ENCODE measurements at places on chromosomes 2 and 18.
A peak's percentile ranks its signal among the peaks of the same experiment; 100 is the strongest.

DNA sequence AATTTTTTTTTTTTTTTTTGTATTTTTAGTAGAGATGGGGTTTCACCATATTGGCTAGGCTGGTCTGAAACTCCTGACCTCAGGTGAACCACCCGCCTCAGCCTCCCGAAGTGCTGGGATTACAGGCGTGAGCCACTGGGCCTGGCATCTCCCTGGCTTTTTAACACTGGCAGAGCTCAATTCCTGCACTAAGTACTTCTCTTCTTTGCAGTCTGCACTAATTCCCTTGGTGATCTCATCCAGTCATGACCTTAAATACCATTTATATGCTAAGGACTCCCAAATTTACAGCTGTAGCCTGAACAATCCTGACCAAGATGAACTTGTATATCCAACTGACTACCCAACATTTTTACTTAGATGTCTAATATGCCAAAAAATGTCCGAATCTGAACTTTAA is 10.2 kb downstream of the PREPL start:
- H3K36me3 ChIP-seq: no peaks in the 10 kb centered on the region
- peak overlapping the region; percentile 30 for H3K27ac ChIP-seq
- DNase-seq: no peak
- H3K27me3 ChIP-seq: no peaks in the 10 kb centered on the region
- no peaks in the 10 kb centered on the region for H3K4me1 ChIP-seq

GRCh38 chr18:13930964-13931363 is 15.6 kb upstream of the MC2R start:
- no peaks in the 10 kb centered on the region for H3K27me3 ChIP-seq
- no peaks in the 10 kb centered on the region for H3K36me3 ChIP-seq
- H3K4me3 ChIP-seq: no peak overlapping the region
- no peak overlapping the region for H3K27ac ChIP-seq

- no peaks in the 10 kb centered on the region for H3K27me3 ChIP-seq
- no peaks in the 10 kb centered on the region for H3K36me3 ChIP-seq
- H3K4me1 ChIP-seq: no peaks in the 10 kb centered on the region
- no peak for DNase-seq
- H3K27ac ChIP-seq: no peak overlapping the region
- peak overlapping the region; percentile 2 for H3K4me3 ChIP-seq
Observed at GRCh38 chr2:45567974-45568789, 42.9 kb downstream of the SRBD1 start.

DNA sequence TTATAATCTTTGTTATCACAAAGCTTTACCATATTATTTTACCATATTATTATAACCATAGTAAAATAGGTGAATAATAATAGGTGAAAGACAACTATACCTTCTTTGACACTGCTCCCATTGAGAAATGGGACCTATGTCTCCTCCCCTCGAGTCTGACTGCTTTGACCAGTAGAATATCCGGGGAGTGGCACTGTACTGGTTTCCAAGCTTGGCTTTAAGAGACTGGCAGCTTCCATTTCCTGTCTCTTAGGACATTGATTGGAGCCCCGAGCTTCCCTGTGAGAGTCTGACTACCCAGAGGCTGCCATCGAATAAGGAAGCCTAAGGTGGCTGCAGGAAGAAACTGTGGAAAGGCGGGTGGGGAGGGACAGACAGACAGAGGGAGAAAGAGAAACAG is 40.1 kb upstream of the PLEKHM3 start:
- H3K4me3 ChIP-seq: no peak overlapping the region
- no peak overlapping the region for H3K27ac ChIP-seq
- no peaks in the 10 kb centered on the region for H3K27me3 ChIP-seq
- H3K4me1 ChIP-seq: no peaks in the 10 kb centered on the region

GRCh38 chr2:219285894-219286425 is 6.8 kb downstream of the DNAJB2 start:
- H3K4me1 ChIP-seq: peaks cover 97% of the 10 kb centered on the region
- H3K36me3 ChIP-seq: peaks cover 6% of the 10 kb centered on the region
- peak; percentile 57 for DNase-seq
- no peaks in the 10 kb centered on the region for H3K27me3 ChIP-seq
- H3K27ac ChIP-seq: peak overlapping the region; percentile 100

- no peak for DNase-seq
- no peaks in the 10 kb centered on the region for H3K27me3 ChIP-seq
- no peak overlapping the region for H3K27ac ChIP-seq
- no peaks in the 10 kb centered on the region for H3K36me3 ChIP-seq
Observed at GRCh38 chr2:9497017-9497416, 22.7 kb downstream of the IAH1 start.

DNA sequence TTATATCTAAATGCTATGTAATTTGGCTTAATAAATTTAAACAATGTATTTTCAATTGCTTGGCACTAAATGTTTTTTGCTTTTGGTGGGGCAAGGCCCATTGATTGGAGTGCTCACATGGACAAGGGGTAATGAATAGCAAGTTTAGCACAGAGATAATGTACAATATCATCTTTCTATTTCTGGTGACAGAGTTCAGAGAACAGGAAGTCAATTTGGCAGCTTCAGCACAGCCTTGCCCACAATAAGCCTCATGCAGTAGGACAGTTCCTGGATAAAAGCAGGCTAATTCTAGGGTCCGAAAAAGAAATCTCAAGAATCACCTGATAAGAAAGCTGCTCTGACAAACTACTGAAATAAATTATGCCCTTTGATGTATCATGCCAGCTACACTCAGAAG is 443.9 kb upstream of the FSHR start:
- no peak for DNase-seq
- H3K27ac ChIP-seq: no peak overlapping the region
- H3K4me3 ChIP-seq: no peak overlapping the region
- no peaks in the 10 kb centered on the region for H3K4me1 ChIP-seq

GRCh38 chr2:236177604-236177966 is 9.4 kb upstream of the GBX2 start:
- H3K27me3 ChIP-seq: peaks cover 98% of the 10 kb centered on the region
- H3K4me3 ChIP-seq: no peak overlapping the region
- no peaks in the 10 kb centered on the region for H3K36me3 ChIP-seq
- no peak overlapping the region for H3K27ac ChIP-seq

- no peaks in the 10 kb centered on the region for H3K36me3 ChIP-seq
- peak overlapping the region; percentile 68 for H3K27ac ChIP-seq
- no peak for DNase-seq
- no peak overlapping the region for H3K4me3 ChIP-seq
- H3K4me1 ChIP-seq: peaks cover 4% of the 10 kb centered on the region
- H3K27me3 ChIP-seq: no peaks in the 10 kb centered on the region
Observed at GRCh38 chr2:18456026-18456425, 104.4 kb downstream of the RDH14 start.

GRCh38 chr2:505941-506340 is 171.3 kb downstream of the TMEM18 start:
- no peak overlapping the region for H3K27ac ChIP-seq
- no peaks in the 10 kb centered on the region for H3K27me3 ChIP-seq
- no peak overlapping the region for H3K4me3 ChIP-seq
- DNase-seq: no peak
- no peaks in the 10 kb centered on the region for H3K4me1 ChIP-seq

- no peaks in the 10 kb centered on the region for H3K27me3 ChIP-seq
- H3K4me1 ChIP-seq: no peaks in the 10 kb centered on the region
- H3K36me3 ChIP-seq: no peaks in the 10 kb centered on the region
- H3K4me3 ChIP-seq: no peak overlapping the region
- DNase-seq: no peak
- H3K27ac ChIP-seq: no peak overlapping the region
Observed at GRCh38 chr2:137020452-137021196, 255.3 kb downstream of the THSD7B start.

DNA sequence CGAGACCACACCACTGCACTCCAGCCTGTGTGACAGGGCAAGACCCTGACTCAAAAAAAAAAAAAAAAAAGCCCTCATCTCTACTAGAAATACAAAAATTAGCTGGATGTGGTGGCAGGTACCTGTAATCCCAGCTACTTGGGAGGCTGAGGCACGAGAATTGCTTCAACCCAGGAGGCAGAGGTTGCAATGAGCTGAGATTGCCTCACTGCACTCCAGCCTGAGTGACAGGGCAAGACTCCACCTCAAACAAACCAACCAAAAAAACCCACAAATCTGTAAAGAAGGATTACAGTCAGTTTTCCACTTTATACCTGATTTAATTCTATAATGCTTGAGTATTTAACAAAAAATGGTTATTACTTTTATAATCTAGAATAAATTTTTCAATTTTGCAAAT is 9.7 kb downstream of the DARS1 start:
- H3K4me3 ChIP-seq: no peak overlapping the region
- no peaks in the 10 kb centered on the region for H3K27me3 ChIP-seq
- no peak for DNase-seq
- no peaks in the 10 kb centered on the region for H3K4me1 ChIP-seq

DNA sequence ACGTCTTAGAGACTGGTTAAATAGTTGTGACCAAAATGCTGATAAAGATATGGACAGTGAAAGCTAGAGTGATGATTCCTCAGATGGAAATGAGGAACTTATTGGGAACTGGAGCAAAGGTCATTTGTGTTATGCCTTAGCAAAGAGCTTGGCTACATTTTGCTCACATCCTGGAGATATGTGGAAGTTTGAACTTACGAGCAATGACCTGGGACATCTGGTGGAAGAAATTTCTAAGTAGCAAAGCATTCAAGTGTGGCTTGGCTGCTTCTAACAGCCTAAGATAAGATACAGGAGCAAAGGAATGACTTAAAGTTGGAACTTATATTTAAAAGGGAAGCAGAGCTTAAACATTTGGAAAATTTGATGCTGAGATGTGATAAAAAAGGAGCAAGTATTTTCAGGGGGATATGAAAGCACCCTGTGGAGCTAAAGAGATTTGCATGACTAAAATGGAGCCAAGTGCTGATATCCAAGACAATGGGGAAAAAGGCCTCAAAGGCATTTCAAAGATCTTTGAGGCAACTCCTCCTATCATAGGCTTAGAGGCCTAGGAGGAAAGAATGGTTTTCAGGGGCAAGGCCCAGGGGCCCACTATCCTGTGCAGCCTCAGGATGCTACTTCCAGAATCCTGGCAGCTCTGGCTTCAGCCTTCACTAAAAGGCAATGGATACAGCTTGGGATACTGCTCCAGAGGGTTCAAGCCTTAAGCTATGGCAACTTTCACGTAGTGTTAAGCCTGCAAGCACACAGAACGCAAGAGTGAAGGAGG is 124.1 kb upstream of the KLHL14 start:
- H3K27ac ChIP-seq: no peak overlapping the region
- no peak overlapping the region for H3K4me3 ChIP-seq
- H3K27me3 ChIP-seq: no peaks in the 10 kb centered on the region
- H3K36me3 ChIP-seq: no peaks in the 10 kb centered on the region
- DNase-seq: no peak
- no peaks in the 10 kb centered on the region for H3K4me1 ChIP-seq

- H3K27ac ChIP-seq: no peak overlapping the region
- H3K4me1 ChIP-seq: no peaks in the 10 kb centered on the region
- no peak for DNase-seq
Observed at GRCh38 chr2:127615511-127616166, 30.3 kb upstream of the GPR17 start.

GRCh38 chr2:203797712-203798111 is 69.9 kb upstream of the CTLA4 start:
- H3K4me1 ChIP-seq: no peaks in the 10 kb centered on the region
- H3K4me3 ChIP-seq: no peak overlapping the region

DNA sequence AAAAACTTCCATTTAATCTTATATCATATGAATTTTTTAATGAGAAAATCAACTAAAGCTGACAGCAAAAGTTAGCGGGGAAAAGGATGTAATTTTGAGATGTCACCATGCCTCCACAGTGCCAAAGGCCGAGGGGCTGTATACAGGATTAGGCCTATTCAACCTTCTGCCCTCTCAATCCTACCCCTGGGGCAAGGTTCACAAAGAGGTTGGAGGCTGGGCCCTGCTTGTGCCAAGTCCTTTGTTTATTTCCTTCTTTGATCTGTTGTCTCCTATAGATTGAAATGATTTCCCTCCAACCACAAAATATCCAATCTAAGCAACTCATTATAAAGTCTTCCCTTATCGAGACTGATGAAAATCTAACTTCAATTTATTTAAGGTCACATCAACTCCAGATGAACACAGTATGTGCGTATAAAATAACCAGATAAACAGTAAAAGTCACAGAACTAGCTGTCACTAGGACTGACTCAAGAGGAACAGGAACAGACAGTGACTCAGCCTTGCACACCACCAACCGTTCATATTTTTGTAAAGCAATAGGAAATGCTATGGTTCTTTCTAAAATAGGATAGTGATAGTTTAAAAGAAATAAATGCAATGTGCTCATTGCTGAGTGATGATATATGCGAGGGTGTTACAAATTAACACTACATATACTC is 95.8 kb downstream of the SLC25A12 start:
- H3K27ac ChIP-seq: no peak overlapping the region
- H3K36me3 ChIP-seq: no peaks in the 10 kb centered on the region
- DNase-seq: no peak
- no peaks in the 10 kb centered on the region for H3K4me1 ChIP-seq
- H3K4me3 ChIP-seq: no peak overlapping the region
- H3K27me3 ChIP-seq: no peaks in the 10 kb centered on the region

- H3K4me1 ChIP-seq: no peaks in the 10 kb centered on the region
- no peaks in the 10 kb centered on the region for H3K27me3 ChIP-seq
- H3K27ac ChIP-seq: no peak overlapping the region
- H3K36me3 ChIP-seq: peaks cover 4% of the 10 kb centered on the region
Observed at GRCh38 chr2:69902213-69902922, 8.6 kb downstream of the SNRNP27 start.

DNA sequence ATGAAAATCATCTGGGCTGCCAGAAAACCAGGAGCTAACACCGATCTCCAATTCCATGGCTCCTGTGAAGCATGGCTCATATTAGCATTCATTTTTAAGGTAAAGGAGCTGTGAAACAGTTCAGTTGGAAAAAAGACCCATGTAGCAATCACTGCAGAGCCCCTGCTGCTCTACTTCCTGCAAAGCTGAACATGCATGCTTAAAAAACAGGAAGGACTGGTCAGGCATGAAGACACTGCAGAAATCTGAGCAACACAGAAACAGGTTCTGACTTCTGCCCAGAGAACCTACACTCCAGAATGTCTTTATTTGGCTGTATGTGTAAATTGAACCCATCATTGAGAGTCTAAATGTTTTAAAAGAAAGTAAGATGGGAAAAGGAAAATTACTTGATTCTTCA is 950.6 kb downstream of the DCDC2C start:
- no peaks in the 10 kb centered on the region for H3K27me3 ChIP-seq
- no peak overlapping the region for H3K4me3 ChIP-seq
- H3K4me1 ChIP-seq: no peaks in the 10 kb centered on the region
- no peak overlapping the region for H3K27ac ChIP-seq

DNA sequence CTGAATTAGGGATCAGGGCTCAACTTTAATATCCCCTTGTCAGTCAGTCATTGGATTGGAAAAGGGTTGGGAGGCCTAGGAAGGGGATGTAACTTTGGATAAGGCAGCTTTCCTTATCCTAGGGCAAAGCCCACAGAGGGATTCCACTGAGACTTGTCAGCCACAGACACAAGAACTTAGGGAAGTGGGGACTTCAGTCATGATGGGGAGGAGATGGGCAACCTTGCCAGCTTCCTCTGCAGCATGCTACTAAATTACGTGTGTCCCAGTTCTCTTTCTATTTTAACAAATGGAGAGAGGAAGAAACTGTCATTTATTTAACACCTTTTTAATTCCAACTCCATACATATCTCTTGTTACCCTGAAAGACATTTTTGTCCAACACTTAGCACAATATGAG is 237.8 kb downstream of the WDR7 start:
- no peaks in the 10 kb centered on the region for H3K27me3 ChIP-seq
- H3K4me3 ChIP-seq: no peak overlapping the region
- no peaks in the 10 kb centered on the region for H3K4me1 ChIP-seq
- H3K36me3 ChIP-seq: no peaks in the 10 kb centered on the region
